Stimulated activated CD8-positive, alpha-beta memory T cell treated with anti-CD3 and anti-CD28 coated beads, Interleukin-12 subunit alpha, Interleukin-12 subunit beta, amount 100 ng/mL, for 4 hours (primary cell): ENCODE measurements at places on chromosomes 5 and 9.

DNA sequence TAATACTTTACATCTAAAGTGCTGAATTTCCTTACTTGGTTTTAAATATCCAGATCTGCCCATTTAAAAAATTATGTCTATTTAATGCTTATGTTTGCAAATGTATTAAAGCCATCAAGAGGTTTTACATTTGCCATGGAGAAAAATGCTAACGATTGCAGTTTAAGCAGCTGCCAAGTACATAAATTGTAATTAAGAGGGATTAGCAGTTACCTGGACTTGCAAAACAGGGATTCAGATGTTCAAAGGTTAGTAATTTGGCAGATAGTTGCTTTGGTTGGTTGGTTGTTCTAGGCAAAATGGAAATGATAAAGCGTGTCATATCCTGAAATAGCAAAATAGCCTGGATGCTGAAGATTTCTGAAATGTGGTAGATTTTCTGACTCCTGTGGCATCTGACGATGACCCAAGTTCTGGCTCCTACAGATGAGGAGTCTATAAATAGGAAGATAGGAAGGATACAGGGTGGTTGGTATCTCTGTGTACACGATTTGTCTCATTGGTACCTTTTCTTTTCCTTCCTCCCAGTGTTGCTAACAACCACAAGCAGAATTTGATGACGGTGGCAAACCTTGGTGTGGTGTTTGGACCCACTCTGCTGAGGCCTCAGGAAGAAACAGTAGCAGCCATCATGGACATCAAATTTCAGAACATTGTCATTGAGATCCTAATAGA is 282.9 kb downstream of the NR3C1 start:
- no peak for DNase-seq

GRCh38 chr9:68821911-68822310 is 116.9 kb downstream of the PIP5K1B start:
- DNase-seq: no peak

GRCh38 chr9:125150349-125151245 is 7.3 kb upstream of the SCAI start:
- no peak for DNase-seq

DNA sequence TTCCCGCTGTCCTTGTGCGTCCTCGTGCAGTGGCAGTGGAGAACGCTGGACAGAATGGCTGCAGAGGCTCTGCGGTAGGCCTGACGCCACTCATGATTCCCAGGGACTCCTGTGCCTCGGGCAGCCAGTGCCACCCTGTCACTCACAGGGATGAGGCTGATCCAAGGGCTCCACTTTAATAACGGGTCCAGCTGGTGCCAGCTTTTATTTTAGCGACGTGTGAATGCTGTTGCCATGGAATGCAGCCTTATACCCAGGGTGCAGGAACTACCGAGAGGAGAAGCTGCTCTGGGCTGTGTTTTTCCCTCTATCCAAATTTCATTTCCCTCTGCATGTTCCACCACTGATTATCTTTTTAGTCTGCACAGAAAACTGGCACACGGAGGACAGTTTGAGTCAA is 15.8 kb upstream of the NTNG2 start:
- DNase-seq: no peak

DNA sequence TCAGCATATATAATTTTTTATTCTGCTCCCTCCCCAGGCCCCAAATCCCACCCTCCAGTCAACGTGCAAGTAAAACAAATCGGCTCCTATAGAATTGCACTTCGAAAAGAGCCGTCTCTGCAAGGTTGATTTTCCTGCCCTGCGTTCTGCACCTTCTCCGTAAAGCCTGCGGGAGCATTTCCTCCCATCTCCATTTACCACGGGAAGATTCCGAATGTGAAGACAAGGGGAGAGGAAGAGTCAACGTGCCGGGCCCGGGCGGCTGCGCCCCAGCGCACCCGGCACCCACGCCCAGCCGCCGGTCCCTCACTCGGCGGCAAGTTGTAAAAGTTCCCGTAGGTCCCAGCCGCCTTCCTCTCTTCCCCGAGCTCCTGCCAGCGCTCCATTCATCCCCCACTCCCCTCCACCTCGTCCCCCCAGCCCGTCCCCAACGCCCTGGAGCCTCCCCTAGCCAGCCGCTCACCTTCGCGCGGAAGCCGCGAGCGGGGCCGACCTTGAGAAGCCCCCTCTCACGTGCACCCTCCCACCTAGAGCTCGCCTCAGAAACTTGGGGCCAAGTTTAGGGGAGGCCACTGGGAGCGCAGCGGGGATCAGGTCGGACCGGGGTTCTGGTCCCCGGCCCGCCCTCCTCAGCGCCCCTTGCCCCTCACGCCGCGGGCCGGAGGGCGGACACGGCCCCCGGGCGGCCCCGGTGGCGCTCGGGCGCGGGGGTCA is 431 bp downstream of the BNC2 start:
- no peak for DNase-seq

- DNase-seq: no peak
These were observed 12.2 kb upstream of the GRIN1 start for GRCh38 chr9:137126786-137127185.

DNA sequence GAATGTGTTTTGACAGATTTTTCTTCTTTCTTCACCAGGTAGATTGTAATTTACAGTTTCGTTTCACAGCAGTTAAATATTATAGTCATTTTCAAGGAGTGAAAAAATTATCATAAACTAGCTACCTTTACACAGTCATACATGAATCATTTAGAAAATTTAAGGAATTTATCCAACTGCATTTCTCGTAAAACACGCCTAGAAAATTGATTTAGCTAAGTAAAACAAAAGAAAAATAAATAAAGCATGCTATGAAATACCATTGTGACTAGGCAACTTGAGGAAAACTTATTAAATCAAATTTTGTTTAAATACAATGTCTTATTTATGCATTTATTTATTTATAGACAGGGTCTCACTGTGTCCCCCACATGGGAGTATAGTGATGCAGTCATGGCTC is 109.9 kb upstream of the EMB start:
- no peak for DNase-seq

- DNase-seq: no peak
These were observed 10.5 kb downstream of the SNAPC3 start for GRCh38 chr9:15433191-15433590.

- no peak for DNase-seq
These were observed 51.4 kb downstream of the SMARCA2 start for GRCh38 chr9:2066312-2067273.

DNA sequence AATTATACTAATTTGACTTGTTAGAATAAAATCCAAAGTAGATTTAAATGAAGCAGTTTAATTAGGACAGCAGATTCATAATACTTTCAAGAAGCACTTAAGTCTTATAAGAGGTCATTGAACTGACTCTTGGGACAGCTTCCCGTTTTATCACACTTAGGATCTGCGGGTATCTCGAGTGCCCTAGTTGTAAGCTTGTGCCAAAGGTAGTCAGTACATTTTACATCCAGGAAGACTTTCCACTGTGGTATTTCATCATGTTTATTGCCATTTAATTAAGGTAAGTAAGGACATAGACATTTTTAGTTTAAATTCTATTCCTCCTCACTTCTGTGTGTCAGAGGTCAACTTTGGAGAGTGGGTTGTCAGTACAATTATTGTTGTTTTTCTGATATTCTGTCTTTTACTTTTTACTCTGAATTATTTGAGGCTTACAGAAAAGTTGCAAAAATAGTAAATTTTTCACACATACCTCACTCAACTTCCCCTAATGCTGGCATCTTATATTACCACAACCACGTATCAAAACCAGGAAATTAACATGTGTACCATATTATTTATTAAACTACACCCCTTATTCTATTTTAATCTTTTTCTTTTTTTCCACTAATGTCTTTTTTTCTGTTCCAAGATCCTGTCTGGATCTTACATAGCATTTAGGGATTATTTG is 7.5 kb upstream of the ZNF367 start:
- no peak for DNase-seq

GRCh38 chr9:108869092-108869725 is 7.1 kb downstream of the ACTL7A start:
- no peak for DNase-seq

- no peak for DNase-seq
These were observed 4.9 kb downstream of the EDIL3 start for GRCh38 chr5:84379749-84380148.

DNA sequence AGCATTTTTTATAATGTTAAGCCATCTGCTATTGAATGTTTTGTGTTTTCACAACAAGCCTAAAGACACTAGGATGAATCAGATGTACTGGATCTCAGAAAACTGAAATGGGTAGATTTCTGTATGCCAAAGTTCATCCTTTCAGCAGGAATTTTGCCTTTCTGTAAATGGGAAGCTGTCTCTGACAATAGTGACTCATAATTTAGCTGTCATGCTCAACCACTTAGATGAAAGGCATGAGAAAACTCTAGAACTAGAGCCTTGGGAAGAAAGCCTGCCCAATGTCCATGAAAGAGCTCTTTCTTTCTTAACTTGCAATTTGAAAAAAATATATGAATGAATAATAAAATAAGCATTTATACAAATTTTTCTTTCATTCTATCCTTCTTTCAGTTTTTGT is 616.0 kb upstream of the EDIL3 start:
- DNase-seq: no peak

- DNase-seq: no peak
These were observed 4.5 kb downstream of the FANCC start for GRCh38 chr9:95313010-95313498.
